ENCODE measurements at places on chromosomes 1 and 21. TPM values are rescaled to one million over a fixed set of nuclear protein-coding genes. Genes with fewer than 3 reads are reported as not detected.

Gene ENTREP3
- total RNA-seq: 28.4 TPM

GRCh38 chr1:104746994-104747393 is 997.3 kb downstream of the AMY1C start:
- no peak for DNase-seq

DNA sequence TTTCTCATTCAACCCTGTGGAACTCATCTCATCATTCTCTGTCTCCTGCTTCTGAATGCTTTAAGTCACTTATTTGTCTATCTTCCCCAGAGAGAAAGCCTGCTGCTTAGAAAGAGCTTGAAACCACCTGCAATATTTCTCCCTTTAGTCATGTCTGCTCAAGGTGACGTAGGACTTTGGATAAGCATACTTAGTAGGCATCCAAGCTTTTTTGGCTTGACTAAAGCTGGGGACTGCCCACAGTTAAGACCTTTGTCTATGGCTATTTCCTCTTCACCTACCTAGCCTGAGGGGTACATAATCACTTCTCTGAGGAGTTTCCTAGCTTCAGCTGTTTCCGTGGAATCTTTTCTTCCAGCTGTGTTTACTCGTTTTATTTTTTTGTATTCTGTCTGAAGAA is 665.8 kb upstream of the CAMK1G start:
- no peak for DNase-seq

DNA sequence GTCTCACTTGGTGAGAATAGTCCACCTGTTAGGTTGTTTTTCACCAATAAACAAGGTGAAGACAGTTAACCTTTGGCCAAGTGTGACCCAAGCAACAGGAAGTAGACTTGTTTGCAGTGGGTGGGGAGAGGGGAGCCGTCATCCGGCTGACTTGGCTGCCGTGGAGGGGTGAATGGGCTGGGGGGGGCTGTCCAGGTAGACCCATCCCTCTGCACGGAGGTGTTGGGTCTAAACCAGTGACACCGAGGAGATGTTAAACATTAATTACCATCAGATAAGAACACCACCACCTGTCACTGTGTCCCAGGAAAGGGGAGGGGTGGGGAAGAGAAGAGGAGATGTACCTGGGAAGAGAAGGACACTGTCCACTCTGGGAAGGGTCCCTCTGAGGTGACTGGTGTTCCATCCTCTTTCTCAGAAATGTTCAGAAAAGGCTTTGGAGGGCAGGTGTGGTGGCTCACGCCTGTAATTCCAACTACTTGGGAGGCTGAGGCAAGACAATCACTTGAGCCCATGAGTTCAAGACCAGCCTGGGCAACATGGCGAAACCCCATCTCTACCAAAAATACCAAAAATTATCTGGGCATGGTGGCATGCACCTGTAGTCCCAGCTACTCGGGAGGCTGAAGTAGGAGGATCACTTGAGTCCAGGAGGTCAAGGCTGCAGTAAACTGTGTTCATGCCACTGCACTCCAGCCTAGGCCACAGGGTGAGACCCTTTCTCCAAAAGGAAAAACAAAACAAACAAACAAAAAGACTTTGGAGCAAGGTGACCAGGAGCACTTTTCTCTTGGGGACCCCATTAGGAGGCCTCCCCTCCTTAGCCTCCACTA is 6.7 kb upstream of the MYOM3 start:
- no peak for DNase-seq

GRCh38 chr1:31239653-31240241 is at the start of gene NKAIN1:
Gene NKAIN1, minus strand, starts transcription at chr1:31239887. Its CDS starts 340 bp downstream, at chr1:31239547.
- no peak for DNase-seq

Gene ZBTB8B
- 0.04 TPM for total RNA-seq

Gene USP21
- total RNA-seq: 23.5 TPM

DNA sequence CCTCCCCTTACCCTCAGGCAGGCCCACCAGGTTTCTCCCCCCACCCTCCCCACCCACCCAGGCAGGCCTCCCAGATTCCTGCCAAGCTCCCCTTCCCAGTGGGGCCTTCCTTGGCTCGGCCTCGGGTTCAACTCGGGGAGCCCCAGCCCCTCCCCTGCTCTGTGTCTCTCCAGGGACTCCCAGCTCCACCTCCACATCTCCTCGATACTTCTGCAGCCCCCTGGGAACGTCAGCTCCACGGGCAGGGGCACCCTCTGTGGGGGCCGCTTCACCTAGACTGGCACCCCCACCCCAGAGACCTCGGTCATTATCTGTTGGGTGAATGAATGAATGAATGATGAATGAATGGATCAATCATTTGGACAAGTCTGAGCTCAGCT is 775 bp downstream of the MMEL1 start:
- DNase-seq: no peak

GRCh38 chr1:17919525-17920439 is 164.6 kb downstream of the ACTL8 start:
- DNase-seq: no peak

Gene HPDL
- total RNA-seq: 2.3 TPM

Gene TFAP2E
- 3.4 TPM for total RNA-seq

GRCh38 chr21:28675331-28676041 is 317.2 kb downstream of the LTN1 start:
- DNase-seq: no peak

- no peak for DNase-seq
Measured at GRCh38 chr1:82042306-82043060, 241.7 kb downstream of the ADGRL2 start.

Gene PIK3CD
- 17.9 TPM for total RNA-seq

- no peak for DNase-seq
Measured at GRCh38 chr1:74681449-74681848, 7.9 kb upstream of the ERICH3 start.

DNA sequence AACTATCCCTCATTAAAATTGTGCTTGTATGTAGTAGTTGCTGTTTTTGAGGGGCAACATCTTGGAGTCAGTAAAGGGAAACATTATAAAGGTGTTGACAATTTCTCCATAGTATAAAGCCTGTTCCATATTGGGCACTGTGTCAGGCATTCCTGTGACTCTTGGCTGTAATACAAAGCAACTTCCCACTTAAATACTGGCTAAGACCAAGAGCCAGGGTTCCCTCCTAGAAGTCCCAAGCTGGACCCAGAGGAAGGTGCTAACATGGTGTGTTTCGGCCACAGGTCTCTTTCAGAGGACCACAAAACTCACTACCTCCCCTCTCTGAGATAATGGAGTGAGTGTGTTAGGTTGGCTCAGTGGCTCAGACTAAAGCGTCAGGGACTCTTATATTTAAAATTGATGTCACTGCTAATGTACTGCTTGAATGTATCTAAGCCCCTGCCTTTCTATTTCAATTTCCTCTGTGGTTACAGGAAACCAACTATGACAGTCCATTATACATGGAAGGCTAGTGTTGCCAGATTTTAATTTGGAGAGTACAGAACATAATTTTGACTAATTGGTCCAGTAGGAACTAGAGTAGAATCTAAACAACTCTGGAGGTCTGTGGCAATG is 74.7 kb upstream of the RGL1 start:
- no peak for DNase-seq

- DNase-seq: no peak
Measured at GRCh38 chr1:201245082-201245481, 38.2 kb upstream of the PKP1 start.

Gene NUDT4B
- total RNA-seq: not detected

Data from sciatic nerve (tissue), 2 donors.